ENCODE measurements at places on chromosomes 5 and 9.

- no peak for DNase-seq
Observed at GRCh38 chr5:179699616-179700237, 960 bp downstream of the CANX start.

GRCh38 chr5:169838688-169839087, 141.6 kb downstream of the INSYN2B start:
- DNase-seq: no peak

DNA sequence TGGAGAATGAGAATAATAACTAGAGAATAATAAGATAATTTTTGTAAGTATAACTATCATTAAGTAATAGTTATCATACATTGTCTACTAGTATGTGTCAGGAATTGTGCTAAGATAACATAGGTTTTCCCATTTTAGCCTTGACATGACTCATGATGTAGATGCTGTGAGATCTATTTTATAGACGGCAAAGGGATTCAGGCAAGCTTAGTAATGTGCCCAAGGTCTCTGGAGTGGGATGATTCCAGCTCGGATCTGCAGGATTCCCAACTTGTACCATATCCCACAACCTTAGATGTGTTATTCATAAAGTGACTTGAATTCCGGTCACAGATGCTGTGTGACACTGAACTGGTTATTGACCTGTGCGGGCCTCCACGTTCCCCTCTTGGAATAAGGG, 51.5 kb downstream of the IL31RA start:
- no peak for DNase-seq

DNA sequence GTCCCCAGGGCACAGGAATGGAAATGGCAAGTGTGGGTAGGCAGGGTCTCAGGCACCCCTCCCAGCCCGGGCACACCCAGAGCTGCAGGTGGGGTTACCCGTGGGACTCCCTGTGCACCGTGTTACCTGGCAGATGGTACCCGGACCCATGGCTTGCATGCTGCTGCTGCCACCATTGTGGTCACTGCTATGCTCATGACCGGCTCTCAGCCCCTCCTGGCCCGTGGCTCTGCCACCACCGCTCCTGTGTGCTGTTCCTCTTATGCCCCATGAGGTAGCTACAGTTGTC, 21.7 kb upstream of the HMCN2 start:
- DNase-seq: no peak

- no peak for DNase-seq
Observed at GRCh38 chr5:132500931-132501628, 10.5 kb upstream of the IRF1 start.

DNA sequence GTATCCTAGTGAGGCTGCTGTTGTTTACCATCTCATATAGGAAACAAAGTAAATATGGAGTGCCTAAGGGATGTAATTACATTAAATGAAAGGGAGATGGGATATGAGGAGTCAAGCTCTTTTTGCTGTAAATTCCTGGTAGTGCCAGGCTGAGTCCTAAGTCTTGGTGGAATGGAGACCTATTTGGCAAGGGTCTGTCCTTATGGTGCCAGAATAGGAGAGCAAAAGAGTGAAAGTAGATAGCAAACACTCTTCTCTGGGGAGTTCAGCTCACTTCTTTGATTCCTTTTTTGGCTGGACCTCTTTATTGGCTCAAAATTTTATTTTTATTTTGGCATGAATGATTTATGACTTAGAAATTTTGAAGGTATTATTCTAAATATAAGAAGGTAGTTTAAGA, 380.8 kb downstream of the TMEM232 start:
- no peak for DNase-seq

- no peak for DNase-seq
Observed at GRCh38 chr5:54518146-54518817, 723 bp downstream of the SNX18 start.

GRCh38 chr5:135386886-135387628, 12.0 kb downstream of the MACROH2A1 start:
- DNase-seq: no peak

DNA sequence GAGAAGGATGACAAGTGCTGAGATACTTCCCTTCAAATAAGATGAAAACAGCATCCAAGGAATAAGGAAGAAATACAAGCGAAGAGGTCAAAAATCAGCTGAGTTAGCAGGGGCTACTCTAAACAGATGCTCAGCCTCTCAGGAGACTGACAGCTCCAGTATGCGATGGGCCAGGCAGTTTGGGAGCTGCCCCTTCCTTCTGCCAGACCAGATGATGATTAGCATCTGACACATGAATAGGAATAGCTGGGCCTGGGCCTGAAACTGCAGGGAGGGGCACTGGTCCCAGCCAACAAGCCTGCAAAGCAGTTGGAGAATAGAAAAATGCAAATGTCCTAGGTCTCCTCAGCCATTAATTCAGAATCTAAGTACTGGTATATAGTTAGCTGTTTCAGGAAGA, 13.1 kb upstream of the MAP3K1 start:
- no peak for DNase-seq

DNA sequence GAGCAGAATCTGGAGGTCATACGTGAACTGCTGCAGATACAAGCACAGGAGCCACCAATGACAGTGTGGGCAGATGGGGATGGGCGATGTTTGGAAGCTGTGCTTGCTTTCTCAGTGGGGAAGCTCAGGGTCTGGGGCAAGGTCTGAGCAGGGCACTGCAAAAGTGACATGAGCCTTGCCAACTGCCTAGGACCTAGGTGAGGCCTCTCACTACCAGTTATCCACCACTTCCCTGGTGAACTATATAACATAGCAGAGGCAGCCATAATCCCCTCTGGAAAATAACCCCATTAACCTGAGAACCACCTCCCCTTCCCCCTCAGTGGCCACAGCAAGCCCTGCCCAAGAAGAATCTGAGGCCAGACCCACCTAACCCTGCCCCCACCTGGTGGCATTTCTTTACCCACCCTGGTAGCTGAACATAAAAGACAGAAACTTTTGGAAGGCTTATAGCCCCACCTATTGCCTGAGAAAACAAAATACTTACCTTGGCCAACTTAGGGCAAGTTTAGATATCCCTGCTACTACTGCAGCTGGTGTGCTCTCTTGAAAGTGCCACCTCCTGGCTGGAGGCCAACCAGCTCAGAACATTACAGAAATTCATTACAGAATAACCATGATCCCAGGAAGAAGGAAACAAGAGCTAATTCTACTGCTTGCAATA, 18.8 kb upstream of the SPEF2 start:
- DNase-seq: no peak

GRCh38 chr5:322942-323879, 1.7 kb downstream of the AHRR start:
- DNase-seq: no peak

GRCh38 chr9:117030254-117030768, 343.2 kb downstream of the TRIM32 start:
- no peak for DNase-seq

GRCh38 chr5:150176745-150177477, 10.3 kb downstream of the CDX1 start:
- no peak for DNase-seq

DNA sequence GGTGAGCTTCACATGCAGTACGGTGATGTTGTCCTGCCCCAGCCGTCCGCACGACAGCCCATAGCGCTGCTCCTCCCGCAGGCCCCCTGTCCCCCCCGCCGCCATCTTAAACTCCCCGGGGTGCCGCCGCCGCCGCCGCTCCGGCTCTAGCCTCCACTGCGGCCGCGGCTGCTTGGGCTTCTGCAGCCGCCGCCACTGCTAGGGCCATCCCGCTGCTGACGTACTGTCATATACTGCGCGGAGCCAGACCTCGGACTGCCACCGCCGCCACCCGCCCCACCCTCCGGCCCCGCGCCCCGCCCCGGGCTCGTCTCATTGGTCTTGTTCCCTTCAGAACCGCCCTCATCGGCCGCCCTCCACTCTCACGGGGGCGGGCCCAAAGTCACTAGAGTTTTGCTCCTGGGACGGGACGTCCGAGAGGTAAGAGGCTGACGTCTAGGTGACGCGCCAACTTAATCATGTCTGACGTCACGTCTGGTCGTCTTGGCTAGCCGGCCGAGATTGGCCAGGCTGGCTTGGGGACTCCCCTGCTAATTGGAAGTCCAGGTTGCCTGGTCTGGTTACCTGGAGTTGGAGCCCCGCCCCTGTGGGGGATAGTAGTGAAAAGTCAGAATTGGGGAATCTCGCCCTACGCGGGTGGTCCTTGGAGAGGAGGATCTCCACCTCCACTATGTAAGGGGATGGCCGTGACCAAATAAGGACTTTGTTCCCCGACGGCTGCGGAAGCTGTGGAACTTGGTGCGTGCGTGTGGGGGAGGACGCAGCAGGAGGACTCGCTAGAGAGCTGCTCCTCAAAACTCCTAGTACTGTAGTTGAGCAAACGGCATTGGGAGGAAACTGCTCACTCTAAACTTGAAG, at the start of gene ELL2:
Gene ELL2 (minus strand): TSS at position 235 of the 858 bp plus-strand sequence. CDS start 130 bp downstream, at position 105.
- no peak for DNase-seq

- DNase-seq: no peak
Observed at GRCh38 chr5:6859951-6860638, 146.9 kb downstream of the TENT4A start.

DNA sequence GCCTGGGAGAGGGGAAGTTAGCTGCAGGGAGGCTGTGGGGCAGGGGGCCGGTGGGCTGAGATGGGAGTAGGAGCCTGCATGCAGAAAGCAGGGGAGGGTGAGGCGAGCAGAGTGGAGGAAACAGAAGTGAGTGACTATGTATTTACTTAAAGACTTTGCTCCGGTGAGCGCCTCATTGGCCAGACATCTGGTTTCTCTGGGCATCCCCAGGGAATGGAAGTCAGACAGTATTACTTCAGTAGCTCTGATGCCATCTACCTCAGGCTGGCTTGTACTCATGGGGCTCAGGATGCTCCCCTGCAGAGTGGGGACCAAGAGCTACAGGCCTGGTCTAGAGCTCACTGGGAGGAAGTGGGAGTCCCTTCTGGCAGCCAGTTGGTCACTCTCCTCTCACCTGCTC, 78.2 kb upstream of the ARAP3 start:
- no peak for DNase-seq

DNA sequence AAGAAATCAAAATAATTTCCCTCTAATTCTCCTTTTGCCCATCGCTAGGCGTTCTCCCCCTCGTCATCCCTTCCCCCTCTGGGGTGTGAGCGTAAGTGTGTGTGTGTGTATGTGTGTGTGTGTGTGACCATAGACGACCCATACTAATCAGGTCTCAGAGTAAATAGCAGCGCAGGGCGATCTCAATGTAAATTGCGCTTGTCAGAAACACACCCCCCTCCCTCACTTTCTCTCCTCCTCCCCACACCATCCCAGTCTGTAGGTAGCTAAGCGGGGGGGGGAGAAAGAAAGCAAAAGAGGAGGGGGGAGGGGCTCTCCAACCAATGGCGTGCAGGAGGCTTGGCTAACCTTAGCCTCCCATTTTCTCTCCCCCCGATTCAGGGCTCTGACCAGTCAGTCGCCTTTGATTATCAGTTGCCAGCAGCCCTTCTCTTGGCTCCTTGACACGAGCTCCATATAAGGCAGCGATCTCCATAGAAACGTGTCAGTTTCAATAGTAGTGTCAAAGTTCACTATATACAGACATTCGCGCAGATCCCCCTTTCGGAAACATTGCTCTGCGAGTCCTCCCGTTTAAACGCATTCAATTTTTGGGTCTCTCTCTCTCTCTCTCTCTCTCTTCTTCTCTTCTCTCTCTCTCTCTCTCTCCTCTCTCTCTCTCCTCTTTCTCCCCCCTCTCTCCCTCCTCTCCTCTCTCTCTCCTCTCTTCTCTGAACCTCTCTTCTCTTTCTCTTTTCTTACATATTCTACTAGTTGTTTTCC, at the start of gene NR2F1:
Gene NR2F1 (plus strand): TSS at position 546 of the 762 bp plus-strand sequence. CDS start 1,802 bp downstream, outside the sequence.
- DNase-seq: peak; percentile 62

All from NCI-H2081 treated with DMSO at 0.1 percent for 48 hours (cell line).